NCI-H1417 treated with DMSO at 0.1 percent for 48 hours (cell line): ENCODE measurements at places on chromosomes 16 and 17.

GRCh38 chr17:50547736-50548083 is 736 bp downstream of the SPATA20 start:
- DNase-seq = no peak

DNA sequence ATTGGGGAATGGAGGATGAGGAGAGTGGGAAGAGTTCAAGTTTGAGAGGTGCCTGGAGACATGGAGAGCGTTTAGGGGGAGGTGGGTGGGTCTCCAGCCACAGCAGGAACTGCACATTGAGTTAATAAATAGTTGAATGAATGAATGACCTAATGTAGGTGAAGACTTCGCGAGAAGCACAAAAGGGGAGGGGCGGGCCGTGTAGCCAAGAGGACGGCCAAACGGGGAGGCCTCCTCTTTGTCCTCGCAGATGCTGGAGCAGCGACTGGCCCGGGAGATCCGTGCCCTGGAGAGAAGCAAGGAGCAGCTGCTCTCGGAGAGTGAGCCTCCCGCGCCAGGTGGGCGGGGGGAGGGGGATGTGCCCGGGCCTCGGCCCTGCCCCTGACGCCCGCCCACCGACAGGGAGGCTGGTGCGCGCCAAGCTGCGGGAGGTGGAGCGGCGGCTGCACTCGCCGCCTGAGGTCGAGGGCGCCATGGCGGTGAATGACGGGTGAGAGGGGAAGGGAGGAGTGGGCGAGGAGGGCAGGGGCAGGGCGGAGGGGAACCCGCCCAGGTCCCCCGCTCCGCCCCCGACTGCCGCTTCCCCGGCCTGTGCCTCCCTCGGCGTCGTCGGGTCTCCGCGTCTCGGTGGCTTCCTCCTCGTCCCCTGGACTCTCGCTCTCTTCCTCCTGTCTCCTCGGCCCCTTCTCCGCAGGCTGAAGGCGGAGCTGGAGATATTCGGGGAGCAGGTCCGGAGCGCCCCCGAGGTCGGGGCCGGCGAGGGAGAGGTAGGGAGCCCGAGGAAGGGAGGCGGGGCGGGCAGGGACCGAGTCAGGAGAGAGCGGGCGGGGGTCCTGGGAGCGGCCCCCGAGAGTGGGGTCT is 12.9 kb downstream of the SYCE1L start:
- peak; percentile 76 for DNase-seq

DNA sequence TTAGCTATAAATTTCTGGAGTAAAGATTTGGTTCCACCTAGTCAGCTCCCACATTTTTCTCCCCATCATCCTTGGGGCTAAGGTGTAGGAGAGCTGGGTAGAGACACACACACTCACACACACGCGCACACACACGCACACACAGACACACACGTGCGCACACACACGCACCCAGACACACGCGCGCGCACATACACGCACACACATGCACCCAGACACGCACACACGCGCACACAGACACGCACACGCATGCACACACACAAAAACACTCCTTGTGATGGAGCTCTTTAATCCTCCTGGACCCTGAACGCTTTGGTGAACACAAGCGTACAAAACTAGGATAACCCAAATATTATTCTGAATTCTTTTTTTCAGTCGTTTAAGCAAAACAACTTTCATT is 253.6 kb downstream of the C16orf95 start:
- DNase-seq = no peak

DNA sequence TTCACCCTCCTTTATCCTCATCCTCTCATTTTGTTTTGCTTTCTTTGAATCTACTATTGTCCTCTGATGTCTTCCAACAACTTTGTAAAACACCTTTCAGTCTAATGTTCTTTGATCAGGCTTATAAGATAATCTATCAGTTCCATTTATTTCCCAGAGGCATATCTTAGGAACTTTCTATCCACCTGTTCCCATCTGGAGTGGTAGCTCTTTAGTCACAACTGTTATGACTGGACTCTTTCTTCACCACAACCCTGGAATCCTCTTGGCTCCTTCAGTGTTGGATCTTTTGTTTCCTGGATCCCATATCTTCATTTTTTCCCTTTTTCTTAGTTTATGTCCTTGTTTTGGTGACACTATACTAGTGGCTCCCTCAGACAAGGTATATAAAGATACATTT is 23.5 kb downstream of the RPS6KB1 start:
- no peak for DNase-seq

DNA sequence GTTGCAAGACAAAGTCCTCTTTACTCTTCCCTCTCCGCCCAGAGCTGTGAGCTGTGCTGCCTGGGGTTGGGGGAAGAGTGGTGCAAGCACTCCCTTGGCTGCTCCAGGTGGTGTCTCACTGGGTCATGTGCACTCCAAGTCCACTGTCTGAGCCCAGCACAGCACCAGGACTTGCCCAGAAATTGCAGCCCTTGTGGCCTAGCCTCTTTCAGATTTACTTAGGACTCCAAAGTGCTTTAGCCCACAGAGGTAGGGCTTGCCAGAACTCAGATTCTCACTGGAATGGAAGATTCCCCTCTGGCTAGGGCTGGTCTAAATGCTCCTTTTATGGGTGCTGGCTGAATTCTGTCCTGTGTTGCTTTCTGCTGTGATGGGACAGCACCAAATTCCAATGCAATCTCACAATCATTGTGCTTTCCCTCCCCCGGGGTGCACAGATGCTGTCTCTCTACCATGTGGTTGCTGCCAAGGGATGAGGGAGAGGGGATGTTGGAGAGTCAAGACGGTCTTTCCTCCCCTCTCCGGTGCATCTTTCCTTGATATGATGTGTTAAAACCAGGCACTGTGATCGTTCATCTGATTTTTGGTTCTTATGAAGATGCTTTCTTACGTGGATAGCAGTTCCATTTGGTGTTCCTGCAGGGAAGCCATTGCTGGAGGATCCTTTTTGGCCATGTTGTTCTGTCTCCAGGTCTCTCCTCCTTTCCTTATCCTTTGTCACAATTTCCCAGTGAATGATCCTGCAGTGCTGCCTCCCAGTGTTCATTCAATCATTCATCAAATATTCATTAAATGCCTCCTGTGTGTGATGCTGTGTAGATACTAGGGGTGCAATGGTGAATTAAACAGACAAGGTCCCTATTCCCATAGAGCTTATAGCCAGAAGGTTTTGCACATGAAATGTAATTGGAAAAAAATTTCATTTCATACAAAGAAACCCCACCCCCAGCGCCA is 216.3 kb downstream of the SPECC1 start:
- DNase-seq = no peak

- no peak for DNase-seq
These were observed 2.4 kb downstream of the NUP93 start for GRCh38 chr16:56732366-56732765.

DNA sequence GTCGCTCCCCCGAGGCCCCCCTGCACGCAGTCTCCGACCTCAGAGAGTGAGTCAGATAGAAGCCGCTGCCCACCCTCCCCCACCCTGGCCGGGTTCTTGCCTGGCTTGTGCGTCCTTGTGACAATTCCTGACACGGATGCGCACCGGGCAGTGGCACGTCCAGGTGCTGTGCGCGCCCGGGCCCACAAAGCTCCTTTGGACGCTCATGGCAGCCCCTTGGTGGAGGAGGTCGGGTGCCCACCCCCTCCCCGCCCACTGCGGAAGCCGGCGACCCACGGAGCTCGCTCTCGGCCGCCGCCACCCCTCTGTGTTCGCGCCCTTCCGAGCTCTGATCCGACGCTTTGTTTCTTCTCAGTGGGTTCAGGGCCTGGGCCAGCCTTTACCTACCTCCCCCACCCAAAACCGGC is 662 bp upstream of the TUBB3 start:
- no peak for DNase-seq

- no peak for DNase-seq
These were observed 514 bp downstream of the THRA start for GRCh38 chr17:40063187-40063771.

GRCh38 chr17:78053777-78054468 is 74.6 kb downstream of the TMC6 start:
- DNase-seq = no peak

DNA sequence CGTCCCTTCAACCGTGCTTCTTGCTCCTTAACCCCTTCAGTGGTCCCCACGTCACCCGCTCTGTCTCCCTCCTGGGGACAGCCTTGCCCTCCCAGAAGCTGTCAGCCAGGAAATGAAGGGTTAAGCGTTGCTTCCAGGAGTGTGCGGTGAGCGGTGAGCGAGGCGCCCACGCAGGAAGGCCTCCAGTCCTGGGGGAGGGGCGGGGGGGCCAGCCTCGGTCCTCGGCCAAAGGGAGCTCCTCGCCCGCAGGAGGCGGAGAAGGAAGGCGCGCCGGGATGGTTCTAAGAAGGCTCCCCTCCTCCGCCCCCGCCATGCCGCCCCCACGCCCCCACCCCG is 2.3 kb downstream of the RBFOX3 start:
- no peak for DNase-seq

DNA sequence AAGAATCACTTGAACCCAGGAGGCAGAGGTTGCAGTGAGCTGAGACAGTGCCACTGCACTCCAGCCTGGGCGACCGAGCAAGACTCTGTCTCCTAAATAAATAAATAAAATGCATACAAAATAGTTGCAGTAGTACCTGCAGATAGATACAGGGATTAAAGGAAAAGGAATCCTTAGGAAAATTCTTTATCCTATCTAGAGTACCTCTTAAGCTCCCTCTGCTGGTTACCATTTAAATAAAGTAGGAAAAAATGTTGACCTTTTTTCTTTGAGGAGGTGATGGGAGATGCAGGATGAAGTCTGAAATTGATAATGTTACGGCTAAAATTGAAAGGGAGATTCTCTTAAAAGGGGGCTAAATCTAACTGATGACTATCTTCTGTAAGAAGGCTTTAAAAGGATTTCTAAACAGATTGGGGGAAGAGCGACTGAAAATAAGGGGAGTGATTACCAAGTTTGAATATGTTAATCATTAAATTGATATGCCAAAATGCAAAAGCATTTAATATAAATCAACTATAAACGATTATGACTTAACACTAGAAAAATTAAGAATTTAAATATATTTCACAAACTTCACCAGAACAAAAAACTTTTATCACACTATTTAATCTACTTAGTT is 29.4 kb downstream of the C16orf87 start:
- no peak for DNase-seq

DNA sequence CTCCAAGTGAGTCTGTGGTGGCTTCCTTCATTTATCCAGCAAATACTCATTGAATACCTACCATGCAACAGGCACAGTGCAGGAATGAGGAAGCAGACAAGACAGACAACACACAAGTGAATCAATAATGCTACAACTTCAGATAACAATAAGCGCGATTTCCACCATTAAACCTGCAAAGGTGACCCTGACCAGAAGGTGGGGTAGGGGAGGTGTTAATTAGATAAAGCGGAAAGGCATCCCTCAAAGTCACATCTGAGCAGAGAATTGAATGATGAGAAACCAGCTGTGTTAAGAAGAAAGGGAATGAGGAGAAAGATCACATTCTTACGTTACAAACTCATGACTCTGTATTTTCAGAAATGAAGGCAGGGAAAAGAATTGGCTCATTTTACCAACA is 26.3 kb downstream of the ZZEF1 start:
- no peak for DNase-seq

DNA sequence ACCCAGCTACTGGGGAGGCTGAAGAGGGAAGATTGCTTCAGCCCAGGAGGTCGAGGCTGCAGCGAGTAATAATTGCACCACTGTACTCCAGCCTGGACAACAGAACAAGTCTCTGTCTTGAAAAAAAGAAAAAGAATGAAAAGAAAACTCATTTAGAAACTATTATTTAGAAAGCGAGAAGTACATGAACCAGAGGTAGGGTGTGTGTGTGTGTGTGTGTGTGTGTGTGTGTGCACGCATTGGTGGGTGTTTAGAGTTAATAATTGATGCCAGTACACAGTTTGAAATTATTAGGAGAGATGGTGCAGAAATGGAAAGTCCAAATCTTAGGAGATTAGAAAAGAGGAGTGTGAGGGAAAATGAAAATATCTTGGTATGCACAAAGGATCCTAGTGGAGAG is 106.6 kb downstream of the MRTFB start:
- DNase-seq = no peak

DNA sequence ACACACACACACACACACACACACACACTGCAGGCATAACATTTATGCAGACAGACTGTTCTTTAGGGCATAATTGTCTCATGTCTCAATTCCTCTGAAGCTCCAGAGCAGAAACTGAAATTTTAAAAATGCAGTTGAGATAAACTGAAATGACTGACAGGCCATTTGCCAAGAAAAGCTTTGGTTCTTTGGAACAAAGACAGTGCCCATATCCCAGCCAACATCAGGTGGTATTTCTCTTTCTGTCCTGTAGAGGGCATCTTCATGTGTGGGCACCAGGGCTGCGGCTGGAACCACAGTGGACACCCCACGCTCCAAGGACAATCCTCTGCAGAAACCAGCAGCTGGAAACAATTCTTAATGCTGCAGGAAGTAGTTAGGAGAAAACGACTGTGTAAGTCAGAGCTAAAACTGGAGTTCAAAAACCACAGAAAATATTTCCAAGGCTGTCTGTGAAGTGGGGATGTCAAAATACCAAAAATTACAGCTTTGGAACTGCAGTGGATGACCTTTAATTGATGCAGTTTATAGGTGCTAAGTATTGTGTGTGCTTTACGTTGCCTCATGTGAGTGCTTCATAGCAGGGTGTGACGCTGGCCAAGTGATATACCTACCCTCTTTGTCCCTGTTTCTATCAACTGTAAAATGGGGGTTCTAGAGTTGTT is 10.6 kb upstream of the MEFV start:
- no peak for DNase-seq

DNA sequence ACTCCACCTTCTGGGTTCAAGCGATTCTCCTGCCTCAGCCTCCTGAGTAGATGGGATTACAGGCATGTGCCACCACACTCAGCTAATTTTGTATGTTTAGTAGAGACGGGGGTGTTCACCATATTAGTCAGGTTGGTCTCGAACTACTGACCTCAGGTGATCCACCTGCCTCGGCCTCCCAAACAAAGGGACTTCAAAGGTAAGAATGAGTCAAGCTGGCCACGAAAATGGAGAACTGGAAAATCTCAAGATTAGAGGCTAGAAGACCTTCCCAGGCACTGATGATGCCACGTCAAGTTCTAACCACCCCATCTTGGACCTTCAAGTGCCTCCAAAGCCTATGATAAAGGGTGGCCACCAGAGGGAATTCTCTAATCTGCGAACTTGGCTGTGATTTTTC is 1.3 kb upstream of the CCL15 start:
- no peak for DNase-seq

DNA sequence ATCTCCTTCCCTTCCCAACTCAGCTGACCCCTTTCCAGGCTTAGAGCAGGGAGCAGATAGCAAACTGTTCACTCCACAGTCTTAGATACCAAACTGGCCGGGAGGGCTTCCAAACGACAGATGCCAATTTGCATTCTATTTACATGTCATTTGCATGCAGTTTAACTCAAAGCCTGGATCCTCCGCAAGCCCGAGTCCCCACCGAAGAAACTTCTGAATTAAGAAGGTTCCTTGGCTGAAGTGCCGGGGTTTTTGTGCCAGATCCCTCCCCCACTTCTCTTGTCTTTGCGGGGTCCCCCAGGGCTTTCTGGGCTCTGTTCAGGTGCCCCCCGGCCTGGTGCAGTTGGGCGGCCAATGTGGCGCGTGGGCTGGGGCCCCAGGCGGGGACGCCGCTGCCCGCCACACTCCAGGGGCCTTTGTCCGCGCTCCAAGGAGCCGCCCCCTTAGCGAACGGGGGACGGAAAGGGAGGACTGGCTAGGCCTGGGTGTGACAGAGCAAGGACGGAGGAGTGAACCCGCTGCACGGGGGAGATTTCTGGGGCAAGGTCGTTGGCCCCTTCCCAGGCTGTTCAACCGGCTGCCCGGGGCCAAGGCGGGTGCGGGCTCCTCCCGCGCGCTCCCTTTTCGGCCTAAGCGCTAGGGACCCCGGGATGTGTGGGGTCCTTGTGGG is 1.2 kb downstream of the GPRC5B start:
- no peak for DNase-seq

- DNase-seq = no peak
These were observed 45.7 kb downstream of the OMG start for GRCh38 chr17:31251105-31251969.
